NCI-H1048 (cell line): ENCODE measurements at places on chromosomes 13 and 19.

DNA sequence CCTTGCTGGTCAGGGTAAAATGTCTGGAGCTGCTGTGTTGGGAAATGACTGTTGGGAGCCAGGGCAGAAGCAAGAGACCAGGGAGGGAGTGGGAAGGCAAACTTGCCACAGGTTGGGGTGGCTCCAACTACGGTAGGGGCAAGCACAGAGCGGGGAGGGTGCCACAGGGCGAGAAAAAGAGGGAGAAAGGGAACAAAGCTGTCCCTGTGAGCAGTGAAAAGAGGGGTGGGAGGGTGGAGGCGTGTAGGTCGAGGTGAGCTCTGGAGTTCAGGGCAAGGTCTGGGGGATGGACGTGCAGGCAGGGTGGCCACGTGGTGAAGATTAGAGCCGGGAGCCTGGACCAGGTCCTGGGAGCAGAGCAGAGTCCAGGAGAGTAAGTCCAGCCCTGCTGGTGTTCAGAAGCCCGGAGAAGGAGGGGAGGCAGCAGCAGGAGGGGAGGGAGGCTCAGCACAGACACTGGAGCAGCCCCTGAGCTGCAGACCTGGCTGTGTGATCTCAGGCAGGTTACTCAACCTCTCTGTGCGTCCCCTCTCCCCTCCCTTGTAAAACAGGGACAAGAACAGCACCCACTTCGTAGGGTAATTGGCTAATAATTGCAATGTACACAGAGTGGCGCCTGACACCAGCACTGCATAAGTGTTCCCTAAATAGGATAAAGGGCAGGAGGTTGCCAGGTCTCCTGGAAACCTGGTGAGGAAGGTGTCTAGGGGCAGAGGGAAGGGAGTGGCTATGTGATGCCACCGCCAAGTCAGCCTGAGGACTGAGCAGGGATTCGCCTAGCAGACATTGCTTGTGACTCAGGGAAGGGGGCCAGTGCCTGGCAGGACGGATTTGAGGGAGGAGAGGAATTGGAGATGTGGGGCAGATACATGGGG, 3.2 kb upstream of the POLR2E start:
- no peak for DNase-seq

DNA sequence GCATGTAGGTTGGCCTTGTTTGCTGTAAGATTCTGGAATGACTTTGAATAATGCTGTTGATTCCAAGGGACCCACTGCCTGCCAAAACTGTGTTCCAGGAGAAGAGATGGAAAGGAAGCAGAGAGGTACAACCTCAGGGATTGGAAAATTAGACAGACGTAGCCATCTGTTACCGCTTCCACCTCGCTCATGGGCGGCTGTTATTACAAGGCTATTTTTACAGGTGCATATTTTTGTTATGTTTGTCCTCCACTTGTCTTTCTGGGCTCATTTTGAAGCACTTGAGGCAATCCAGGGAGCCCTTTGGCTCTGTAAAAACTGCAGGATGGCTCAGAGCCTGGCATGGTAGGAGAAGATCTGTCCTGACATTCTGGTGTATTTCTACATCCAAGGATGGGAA, 276.4 kb upstream of the TMTC4 start:
- DNase-seq = no peak

DNA sequence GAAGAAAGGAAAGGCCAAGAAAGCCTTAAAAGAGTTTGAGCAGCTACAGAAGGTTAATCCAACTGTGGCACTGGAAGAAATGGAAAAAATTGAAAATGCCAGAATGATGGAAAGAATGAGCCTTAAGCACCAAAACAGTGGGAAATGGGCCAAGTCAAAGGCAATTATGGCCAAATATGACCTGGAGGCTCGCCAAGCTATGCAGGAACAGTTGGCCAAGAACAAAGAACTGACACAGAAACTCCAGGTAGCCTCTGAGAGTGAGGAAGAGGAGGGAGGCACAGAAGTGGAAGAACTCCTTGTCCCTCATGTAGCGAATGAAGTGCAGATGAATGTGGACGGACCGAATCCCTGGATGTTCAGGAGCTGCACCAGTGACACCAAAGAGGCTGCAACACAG, 5.1 kb downstream of the UTP14C start:
- DNase-seq = no peak

DNA sequence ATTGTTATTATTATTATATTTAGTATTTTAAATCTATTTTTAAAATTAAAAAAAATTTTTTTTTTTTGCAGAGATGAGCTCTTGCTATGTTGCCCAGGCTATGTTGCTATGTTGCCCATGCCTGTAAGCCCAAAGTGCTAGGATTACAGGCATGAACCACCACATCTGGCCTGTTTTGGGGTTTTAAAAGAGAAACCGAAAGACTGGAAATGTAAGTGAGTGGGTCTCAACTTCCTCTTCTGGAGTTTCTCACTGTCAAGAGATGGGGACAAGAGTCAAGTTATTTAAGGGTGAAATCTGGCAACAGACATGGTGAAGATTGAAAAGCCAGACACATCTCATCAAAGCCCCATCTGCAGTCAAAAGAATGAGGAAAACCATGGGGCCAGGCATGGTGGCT, 4.2 kb upstream of the OR7G3 start:
- no peak for DNase-seq

GRCh38 chr19:49691243-49692146, 579 bp downstream of the CPT1C start:
- peak; percentile 48 for DNase-seq

GRCh38 chr13:110475117-110475516, 86.4 kb downstream of the RAB20 start:
- DNase-seq = no peak

DNA sequence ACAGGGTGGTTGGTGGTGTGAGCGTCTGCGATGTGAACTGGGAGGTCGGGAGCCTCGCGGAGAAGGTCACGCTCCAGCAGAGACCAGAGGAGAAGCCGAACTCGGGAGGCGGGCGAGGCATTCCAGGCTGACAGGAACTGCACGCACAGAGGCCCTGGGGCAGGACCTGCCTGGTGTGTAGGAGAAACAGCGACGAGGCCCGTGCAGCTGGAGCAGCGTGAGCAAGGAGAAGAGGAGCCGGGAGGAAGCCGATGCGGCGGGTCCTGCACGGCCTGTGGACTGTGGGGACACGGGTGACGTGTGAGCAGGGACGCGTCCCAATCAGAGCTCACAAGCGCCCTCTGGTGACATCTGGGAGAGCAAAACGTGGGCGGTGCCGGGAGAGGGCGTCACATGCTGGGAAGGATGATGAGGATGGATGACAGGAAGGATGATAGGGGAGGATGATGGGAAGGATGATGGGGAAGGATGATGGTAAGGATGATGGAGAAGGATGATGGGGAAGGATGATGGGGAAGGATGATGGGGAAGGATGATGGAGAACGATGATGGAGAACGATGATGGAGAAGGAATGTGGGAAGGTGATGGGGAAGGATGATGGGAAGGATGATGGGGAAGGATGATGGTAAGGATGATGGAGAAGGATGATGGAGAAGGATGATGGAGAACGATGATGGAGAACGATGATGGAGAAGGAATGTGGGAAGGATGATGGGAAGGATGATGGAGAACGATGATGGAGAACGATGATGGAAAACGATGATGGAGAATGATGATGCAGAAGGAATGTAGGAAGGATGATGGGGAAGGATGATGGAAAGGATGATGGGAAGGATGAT, 16.1 kb upstream of the MADCAM1 start:
- no peak for DNase-seq

DNA sequence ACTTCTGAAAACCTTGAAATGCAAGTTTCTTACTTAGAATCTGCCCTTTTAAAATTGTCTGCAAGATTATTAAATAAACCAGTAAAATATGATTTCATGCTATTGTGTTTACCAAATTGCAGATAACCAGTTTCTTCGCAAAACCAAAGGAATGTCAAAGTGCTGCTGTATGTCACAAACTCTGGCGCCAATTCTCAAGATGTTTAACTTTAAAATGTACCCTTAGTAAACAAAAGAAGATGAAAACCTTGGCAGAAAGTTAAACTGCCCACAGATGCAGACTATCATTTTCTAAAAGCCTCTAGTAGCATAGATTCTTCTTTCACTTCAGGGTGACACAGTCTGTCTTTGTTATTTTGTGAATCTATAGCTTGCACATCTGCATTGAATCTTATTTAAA, 189.2 kb downstream of the SLITRK6 start:
- DNase-seq = no peak

DNA sequence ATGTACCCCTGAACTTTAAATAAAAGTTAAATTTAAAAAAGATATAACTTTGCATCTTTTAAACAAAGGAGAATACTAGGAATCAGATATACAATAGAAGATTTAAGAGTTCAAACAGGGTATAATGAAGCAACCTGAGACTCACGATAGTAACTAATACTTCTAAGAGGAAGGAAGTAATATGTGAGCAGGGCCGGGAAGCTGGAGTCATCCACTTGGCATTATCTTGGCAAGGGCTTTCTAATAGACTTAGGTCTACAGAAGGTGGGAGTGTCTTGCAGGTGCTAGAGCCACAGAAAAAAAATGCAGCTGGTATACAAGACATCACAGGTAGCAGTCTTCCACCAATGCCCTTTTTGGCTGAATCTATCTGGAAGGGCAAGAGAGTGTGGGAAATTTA, 231.9 kb downstream of the KCTD12 start:
- DNase-seq = no peak

GRCh38 chr13:81382246-81382645, 1041.3 kb upstream of the SPRY2 start:
- no peak for DNase-seq

GRCh38 chr13:32259116-32259515, 56.0 kb downstream of the ZAR1L start:
- DNase-seq = no peak

DNA sequence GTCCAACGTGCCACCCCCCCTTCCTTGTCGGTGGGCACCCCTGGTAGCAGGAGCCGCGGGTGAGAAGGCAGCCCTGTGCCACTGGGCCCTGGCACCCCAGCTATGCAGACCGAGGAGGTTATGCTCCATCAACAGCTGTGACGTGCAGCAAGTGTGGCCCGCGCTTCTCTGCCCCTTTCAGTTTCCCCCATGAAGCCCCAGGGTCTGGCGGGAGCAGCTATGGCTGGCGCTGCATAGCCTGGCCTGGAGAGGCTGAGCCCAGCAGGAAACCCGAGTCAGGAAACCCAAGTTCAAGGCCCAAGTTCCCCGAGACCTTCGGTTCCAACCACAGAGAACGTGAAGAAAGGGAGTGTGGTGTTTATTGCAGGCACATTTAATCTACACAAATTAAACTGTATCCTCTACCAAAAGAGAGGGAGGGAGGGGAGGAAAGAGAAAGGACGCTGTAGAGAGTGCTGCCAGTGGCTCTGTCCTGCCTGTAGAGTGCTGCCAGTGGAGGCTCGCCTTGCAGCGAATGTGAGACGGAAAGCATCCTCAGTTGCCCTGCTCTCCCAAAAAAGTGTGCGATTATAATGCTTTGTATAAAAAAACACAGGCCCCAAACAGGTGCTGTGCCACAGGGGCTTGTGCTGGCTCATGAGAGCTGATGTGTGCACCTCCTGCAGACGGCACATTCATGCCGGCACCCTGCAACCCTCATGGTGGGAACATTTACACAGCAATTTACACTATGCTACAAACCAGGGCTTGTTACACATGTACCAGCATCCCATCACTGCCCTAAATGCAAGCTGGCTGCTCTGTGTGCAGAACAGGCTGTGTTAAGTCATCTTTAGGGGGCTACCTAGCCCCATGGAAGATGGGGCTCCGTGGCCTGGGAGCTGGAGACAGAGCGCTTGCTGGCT, 16.3 kb downstream of the POP4 start:
- no peak for DNase-seq

- DNase-seq = no peak
Measured at GRCh38 chr13:51778392-51778791, 25.6 kb downstream of the DHRS12 start.

DNA sequence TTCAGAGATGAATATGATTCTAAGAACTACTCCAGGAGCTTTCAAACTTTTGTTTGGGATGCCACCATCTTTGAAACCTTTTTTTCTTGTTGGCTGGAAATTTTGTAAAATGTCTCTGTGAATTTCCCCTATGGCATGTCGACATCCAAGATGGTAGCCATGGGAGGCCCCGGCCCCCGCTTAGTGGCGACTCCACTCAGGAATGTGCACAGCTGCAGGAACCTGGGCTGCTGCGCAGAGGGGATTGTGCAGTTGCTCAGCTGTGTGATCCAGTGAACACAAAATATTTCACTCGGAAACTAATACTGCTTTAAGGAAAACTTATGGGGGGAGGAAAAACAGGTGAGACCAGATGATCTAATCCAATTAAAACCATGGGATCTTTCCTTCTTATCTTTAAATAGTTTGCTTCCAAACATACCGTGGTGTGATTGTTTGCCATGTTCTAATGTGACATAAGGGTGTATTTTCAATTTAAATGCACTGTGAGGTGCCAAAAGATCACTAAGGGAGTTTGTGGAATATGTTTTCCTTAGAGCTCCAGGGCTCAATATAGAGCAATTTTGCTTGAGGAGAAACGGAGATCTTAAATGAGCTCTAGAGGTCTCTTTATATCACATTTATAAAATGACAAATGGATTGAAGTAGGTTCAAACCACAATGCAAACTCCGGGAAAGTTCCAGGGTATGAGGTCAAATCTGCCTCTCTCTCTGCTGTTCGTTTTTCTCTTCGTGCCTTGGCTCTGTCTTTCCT, 497.7 kb downstream of the FGF9 start:
- no peak for DNase-seq

DNA sequence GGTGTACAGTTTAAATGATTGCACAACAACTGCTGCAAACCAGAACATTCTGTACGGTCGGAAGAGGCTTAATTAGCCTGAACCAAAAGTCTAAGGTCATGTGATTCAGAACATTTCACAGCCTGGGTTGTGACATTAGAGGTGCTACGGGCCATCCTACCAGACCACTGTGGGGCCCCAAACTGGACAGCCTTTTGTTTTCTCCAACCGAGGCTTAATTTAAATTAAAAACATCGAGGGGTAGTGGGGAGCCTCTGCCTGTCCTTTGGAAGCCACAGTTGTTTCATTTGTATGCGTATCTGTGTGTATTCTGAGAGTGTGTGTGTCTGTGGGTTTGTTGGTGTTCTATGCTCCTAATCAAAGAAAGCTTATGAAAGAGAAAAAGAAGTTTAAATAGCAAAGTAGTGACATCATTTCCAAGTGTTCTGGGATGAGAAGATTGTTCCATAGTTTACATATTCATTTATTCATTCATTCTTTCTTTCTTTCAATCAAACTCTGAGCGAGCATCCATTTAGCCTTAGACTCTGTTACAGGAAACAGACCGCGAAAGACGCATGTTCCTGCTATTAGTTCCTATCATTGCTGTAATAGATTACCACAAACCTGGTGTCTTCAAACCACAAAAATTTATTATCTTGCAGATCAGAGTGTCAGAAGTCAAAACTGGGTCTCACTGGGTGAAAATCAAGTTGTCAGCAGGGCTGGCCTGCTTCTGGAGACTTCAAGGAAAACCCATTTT, 444.8 kb downstream of the FOXO1 start:
- DNase-seq = no peak

GRCh38 chr19:48330012-48330681, 4.8 kb downstream of the EMP3 start:
- DNase-seq = peak; percentile 68
